Aorta (tissue), 5 donors: ENCODE measurements at places on chromosomes 5 and 9. TPM values are rescaled to one million over a fixed set of nuclear protein-coding genes. Genes with fewer than 3 reads are reported as not detected.
A peak's percentile ranks its signal among the peaks of the same experiment; 100 is the strongest.

DNA sequence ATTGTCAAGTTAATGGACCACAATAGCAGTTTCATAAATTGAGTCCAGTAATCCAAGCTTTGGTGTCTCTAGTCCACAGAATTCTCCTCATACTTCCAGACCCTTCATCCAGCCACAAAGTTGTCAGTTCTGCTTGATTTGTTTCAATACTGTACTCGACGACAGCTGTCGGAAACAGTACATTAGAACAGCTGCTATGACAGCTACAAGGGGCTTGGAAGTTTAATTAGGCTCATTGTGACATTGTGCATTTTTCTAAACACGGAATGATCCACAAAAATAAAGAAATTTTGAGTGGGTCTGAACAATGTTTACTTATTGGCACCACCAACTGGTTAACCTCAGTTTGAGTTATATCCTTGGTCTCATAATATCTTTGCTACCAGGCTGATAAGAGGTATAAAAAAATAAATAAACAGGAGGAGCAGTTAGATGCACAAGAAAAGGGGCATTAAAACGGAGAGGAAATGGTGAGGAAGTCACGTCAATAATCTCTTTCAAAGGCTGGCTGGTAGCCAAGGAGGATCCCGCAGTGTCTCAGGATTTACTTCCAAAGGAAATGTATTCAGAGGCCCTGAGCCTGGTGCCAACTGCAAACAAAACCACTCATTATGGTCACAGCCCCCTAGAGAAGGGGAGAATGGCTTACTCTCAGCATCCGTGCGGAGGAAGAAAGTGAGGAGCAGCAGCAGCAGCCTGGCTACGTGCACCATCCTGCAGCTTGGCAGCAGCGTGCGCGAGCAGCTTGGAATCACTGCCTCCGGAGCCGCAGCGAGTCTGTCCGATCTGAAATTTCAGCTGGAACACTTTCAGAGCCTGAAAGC, 933.8 kb upstream of the DMAC1 start:
- peak; percentile 88 for DNase-seq
- no peaks in the 10 kb centered on the region for H3K4me1 ChIP-seq
- H3K4me3 ChIP-seq, result peak overlapping the region; percentile 84

SCGB3A2 gene
- not detected for total RNA-seq

GRCh38 chr5:142587354-142587965, 98.4 kb downstream of the FGF1 start:
- H3K36me3 ChIP-seq, result no peaks in the 10 kb centered on the region
- H3K4me1 ChIP-seq, result no peaks in the 10 kb centered on the region
- H3K4me3 ChIP-seq, result no peak overlapping the region
- H3K27ac ChIP-seq, result no peak overlapping the region
- no peaks in the 10 kb centered on the region for H3K27me3 ChIP-seq
- no peak for DNase-seq

DNA sequence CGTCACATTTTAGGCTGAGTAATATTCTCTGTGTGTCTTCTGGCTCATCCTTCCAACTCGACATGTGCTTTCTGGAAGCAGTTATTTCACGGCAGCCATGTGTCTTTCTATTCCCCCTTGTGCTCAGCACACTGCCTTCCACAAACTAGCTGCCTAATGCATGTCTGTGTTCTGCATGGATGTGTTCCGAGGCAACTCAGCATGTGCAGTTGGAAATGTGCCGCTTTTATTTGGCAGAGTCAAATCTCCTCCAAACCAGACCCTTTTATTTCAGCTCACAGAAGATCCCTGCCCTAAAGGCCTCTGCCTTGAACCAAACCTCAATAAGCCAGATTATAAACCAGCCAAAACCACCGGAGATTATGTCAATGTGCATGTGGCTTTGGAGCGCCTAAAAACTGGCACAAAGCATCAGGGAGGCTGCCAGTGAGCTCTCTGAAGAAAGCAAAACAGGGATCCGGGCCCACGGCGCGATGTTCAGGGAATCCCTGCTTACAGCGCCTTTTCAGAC, 360.2 kb downstream of the DEPDC1B start:
- no peaks in the 10 kb centered on the region for H3K27me3 ChIP-seq
- peaks cover 10% of the 10 kb centered on the region for H3K4me1 ChIP-seq
- peak overlapping the region; percentile 28 for H3K27ac ChIP-seq
- H3K36me3 ChIP-seq, result no peaks in the 10 kb centered on the region
- peak overlapping the region; percentile 28 for H3K4me3 ChIP-seq

- no peaks in the 10 kb centered on the region for H3K4me1 ChIP-seq
- no peaks in the 10 kb centered on the region for H3K27me3 ChIP-seq
- H3K36me3 ChIP-seq, result no peaks in the 10 kb centered on the region
- no peak for DNase-seq
- no peak overlapping the region for H3K4me3 ChIP-seq
- H3K27ac ChIP-seq, result no peak overlapping the region
Measured at GRCh38 chr9:104934691-104935500, 6.9 kb upstream of the ABCA1 start.

GRCh38 chr5:175800656-175801081, 70.7 kb upstream of the CPLX2 start:
- H3K4me3 ChIP-seq, result no peak overlapping the region
- H3K36me3 ChIP-seq, result no peaks in the 10 kb centered on the region

PCA3 gene
- 0.32 TPM for total RNA-seq

PCDHAC2 gene
- 1.9 TPM for total RNA-seq

ALAD gene
- 40.8 TPM for total RNA-seq

- no peaks in the 10 kb centered on the region for H3K36me3 ChIP-seq
- H3K27me3 ChIP-seq, result no peaks in the 10 kb centered on the region
- no peak for DNase-seq
- H3K4me1 ChIP-seq, result no peaks in the 10 kb centered on the region
- no peak overlapping the region for H3K27ac ChIP-seq
Measured at GRCh38 chr9:37480759-37481158, 5.0 kb upstream of the POLR1E start.

- H3K4me3 ChIP-seq, result no peak overlapping the region
- no peaks in the 10 kb centered on the region for H3K4me1 ChIP-seq
- H3K36me3 ChIP-seq, result no peaks in the 10 kb centered on the region
- H3K27ac ChIP-seq, result no peak overlapping the region
- no peak for DNase-seq
Measured at GRCh38 chr9:105251733-105252404, 7.4 kb downstream of the SLC44A1 start.

DNA sequence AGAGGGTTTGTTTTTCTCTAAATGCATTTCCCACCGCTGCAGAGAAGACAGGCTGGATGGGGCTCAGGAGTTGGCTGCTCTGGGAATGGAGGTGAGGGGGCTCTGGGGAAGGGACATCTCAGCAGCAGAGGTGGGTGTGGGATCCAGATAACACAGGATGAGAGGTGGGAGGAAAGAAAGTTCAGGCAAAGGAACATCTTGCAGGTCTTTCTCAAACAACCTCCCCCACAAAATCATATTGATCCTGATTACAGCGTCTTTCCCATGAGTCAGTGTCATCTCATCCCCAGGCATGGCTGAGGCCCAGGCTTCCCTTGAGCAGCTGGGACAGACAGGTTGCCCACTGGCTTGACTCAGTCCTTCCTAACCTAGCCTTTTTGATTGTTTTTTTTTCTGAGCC, 11.3 kb upstream of the ACSL6 start:
- no peaks in the 10 kb centered on the region for H3K27me3 ChIP-seq
- H3K27ac ChIP-seq, result no peak overlapping the region
- no peak overlapping the region for H3K4me3 ChIP-seq

SHC3 gene
- 1.1 TPM for total RNA-seq

DNA sequence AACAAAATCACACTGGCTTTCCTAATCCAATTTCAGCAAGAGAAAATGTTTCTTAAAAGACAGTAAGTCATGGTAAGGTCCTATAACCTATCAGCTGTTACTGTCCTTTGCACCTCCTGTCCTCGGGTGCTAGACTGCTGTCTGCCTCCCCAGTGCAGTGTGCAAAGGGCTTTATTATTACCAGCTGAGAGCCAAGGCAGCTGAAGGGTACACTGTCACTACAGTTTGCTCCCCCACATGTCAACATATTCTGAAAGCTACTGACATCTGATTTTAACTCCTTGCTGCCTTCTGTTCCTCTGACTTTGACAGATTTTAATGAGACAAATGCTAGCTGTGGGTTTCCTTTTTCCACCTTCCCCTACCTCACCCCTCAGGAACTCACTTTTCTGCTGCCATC, 389.4 kb upstream of the SLC24A2 start:
- DNase-seq, result no peak
- H3K36me3 ChIP-seq, result no peaks in the 10 kb centered on the region
- H3K27me3 ChIP-seq, result no peaks in the 10 kb centered on the region
- no peak overlapping the region for H3K4me3 ChIP-seq
- H3K4me1 ChIP-seq, result no peaks in the 10 kb centered on the region

PCDHA11 gene
- 0.19 TPM for total RNA-seq

NDST1 gene
- total RNA-seq, result 116 TPM

GRCh38 chr5:124998520-124998919, 252.1 kb upstream of the ZNF608 start:
- H3K4me1 ChIP-seq, result no peaks in the 10 kb centered on the region
- H3K36me3 ChIP-seq, result no peaks in the 10 kb centered on the region
- DNase-seq, result no peak
- H3K27ac ChIP-seq, result no peak overlapping the region
- H3K27me3 ChIP-seq, result no peaks in the 10 kb centered on the region
- no peak overlapping the region for H3K4me3 ChIP-seq

ORM2 gene
- total RNA-seq, result not detected

FIBCD1 gene
- total RNA-seq, result not detected

- no peak overlapping the region for H3K27ac ChIP-seq
- no peaks in the 10 kb centered on the region for H3K4me1 ChIP-seq
- no peaks in the 10 kb centered on the region for H3K27me3 ChIP-seq
- no peak for DNase-seq
- no peaks in the 10 kb centered on the region for H3K36me3 ChIP-seq
Measured at GRCh38 chr9:71719562-71719961, 48.8 kb downstream of the CEMIP2 start.

PCDHGA3 gene
- 7.4 TPM for total RNA-seq
